ENCODE measurements at places on chromosomes 4 and X.

DNA sequence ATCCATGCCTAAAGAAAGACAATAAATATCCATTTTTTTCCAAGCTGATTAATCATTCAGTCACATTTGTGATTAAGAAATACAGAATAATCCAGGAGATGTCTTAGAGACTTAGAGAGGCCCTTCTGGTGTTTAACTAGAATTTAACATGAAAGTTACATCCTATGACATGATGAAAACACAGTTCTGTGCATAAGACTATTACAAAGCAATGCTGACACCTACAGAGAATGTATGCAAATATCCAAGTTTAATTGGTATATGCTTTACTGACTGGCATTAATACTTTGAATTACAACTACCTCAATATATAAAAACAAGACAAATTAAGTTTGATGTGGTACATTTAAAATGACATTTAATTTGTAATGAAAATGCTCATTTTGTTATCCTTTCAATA, 17.8 kb upstream of the TLL1 start:
- no peak for DNase-seq

GRCh38 chr4:184583738-184584502, 65.3 kb downstream of the CASP3 start:
- DNase-seq = no peak

- DNase-seq = no peak
Observed at GRCh38 chr4:105060628-105061027, 86.0 kb upstream of the TET2 start.

- no peak for DNase-seq
Observed at GRCh38 chr4:133151341-133151690, 2.2 kb downstream of the PCDH10 start.

DNA sequence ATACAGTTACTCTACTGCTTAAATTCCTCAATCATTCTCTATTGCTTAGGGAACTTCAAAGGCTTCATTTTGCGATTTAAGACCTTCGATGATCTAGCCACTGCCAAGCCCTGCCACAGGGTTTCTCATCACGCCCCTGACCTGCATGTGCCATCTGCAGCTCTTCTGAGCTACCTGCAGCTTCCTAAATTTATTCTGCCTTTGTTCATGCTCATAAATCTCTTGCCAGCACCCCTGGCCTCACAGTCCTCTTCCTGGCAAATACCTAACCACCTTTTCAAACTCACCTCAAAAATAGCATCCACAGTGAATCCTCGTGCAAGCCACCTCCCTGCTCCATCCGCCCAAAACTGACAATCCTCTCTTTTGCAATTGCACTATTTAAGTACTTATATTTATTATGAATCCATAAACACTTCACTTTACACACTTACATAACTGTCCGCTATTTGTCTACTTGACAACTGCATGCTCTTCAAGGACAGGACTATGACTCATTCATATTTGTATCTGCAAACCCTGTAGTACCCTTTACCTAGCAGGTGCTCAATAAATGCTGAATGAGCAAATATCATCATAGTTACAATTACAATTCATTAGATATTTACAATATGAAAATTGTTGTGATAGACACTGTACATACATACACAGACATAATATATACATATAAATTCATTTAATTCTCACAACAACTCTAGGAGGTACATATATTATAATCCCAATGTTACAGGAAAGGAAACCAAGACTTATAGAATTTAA, 280.0 kb upstream of the RASGEF1B start:
- DNase-seq = no peak

DNA sequence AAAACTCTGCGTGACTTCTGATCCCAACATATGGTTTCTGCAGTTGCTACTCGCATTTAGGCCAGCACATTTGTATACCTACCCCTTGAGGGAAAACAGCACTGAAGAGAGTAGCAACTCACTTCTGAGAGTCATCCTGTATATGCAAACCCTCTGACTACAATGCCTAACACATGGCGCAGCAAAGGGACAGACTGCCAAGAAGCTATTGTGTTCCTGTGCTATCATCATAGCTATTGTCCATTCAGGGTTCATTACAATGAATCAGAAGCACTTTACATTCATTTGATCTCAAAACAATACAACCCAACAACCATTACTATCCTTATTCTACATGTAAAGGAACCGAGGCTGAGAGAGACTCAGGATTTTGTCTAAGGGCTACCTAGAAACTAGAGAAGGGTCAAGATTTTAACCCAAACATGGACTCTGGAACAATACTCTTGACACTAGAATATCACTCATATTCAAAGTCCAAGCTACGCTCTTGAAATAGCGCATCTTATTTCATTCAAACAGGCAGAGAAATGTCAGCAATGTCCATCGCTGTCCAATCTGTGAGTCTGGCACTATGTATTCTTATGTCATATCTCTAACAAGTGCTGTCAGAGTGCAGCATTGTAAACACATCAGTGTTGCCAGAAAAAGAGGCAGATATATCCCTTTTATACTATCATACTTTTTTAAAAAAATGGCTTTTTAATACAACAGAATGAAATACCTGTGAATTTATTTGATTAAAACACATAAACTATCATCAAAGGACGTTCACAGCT, 173.6 kb downstream of the CORIN start:
- DNase-seq = no peak

- DNase-seq = no peak
Observed at GRCh38 chr4:183610033-183610432, 49.0 kb downstream of the RWDD4 start.

GRCh38 chr4:121255986-121256750, 92.0 kb upstream of the TNIP3 start:
- DNase-seq = no peak

DNA sequence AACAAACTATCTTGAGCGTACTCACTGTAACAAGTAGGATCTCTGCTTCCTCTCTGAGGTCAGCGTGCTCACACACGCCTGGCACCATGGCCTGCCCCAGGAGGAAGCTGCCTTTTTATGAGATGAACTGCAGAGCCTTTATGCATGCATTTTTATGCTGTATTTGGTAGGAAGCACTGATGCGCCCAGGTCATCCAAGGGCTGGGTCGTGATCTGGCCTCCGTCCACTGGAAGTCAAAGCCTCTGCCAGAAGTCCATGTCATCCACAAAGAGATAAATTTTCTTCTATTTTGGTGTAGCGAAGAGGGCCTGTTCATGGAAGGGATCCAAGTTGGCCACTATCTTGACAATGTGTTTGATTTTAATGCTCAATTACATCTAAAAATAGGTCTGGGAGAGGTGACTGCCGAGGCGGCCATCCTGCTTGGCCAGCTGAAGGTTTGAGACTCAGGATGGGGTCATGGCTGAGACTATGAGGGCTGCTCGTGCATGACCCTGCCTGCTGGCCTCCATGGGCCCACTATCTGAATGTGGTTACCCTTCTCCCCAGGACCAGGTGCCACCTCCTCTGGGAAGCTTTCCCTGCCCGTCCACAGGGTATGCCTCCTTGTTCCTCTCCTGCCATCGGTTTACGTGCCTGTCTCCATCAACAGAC, 50.3 kb downstream of the HTRA3 start:
- DNase-seq = no peak

- no peak for DNase-seq
Observed at GRCh38 chrX:64192673-64193072, 12.8 kb downstream of the AMER1 start.

- DNase-seq = no peak
Observed at GRCh38 chrX:153673428-153674218, at the start of gene PNCK. TSS of gene PNCK (minus strand) at chrX:153673813. CDS start at chrX:153673076, 737 bp downstream.

- no peak for DNase-seq
Observed at GRCh38 chrX:132393992-132394391, 94.8 kb downstream of the MBNL3 start.

- no peak for DNase-seq
Observed at GRCh38 chr4:121991968-121992367, 40.1 kb upstream of the TRPC3 start.

DNA sequence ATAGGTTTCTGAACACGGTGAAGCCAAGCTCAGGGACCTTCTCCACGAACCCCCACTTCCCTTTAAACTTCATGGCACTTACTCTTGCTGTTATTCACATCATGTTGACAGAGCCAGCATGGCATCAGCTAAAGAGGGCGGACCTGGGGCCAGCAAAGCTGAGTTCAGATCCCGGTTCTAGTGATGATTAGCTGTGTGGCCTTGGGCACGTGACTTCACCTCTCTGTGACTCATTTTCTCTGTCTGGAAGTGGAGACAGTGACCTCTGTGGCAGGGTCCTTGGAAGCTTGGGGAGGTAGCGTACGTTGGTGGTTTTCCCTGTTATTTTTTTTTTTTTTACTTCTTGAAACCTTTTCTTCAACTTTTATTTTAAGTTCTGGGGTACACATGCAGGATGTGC, 13.4 kb downstream of the EVC start:
- no peak for DNase-seq

- no peak for DNase-seq
Observed at GRCh38 chrX:153645921-153646488, 998 bp upstream of the DUSP9 start.

- no peak for DNase-seq
Observed at GRCh38 chr4:48129307-48130014, 4.6 kb downstream of the TXK start.

- no peak for DNase-seq
Observed at GRCh38 chr4:70749313-70749712, 27.5 kb downstream of the RUFY3 start.

GRCh38 chr4:174713181-174713580, 115.9 kb downstream of the GLRA3 start:
- no peak for DNase-seq

DNA sequence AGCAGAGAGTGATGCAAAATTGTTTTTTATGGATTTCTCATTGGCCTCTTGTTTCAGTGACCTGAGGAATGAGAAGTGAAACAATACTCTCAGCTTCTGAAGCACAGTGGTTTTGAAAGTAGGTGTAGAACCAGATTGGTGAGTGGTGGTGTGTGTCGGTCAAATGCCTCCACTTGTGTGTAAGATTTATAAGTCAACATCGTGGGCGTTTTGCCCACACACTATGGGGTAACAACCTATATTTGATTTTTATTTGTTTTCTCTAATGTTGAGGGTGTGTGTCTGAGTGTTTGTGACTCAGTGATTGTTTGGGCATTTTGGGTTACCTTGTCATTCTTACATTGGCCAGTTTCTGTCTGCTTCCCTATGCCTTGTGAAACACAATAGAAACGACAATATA, 23.3 kb downstream of the ADGRL3 start:
- DNase-seq = no peak

GRCh38 chr4:8010618-8011017, 71.0 kb upstream of the AFAP1 start:
- DNase-seq = no peak

GRCh38 chr4:79266136-79266535, 59.7 kb downstream of the NAA11 start:
- DNase-seq = no peak

DNA sequence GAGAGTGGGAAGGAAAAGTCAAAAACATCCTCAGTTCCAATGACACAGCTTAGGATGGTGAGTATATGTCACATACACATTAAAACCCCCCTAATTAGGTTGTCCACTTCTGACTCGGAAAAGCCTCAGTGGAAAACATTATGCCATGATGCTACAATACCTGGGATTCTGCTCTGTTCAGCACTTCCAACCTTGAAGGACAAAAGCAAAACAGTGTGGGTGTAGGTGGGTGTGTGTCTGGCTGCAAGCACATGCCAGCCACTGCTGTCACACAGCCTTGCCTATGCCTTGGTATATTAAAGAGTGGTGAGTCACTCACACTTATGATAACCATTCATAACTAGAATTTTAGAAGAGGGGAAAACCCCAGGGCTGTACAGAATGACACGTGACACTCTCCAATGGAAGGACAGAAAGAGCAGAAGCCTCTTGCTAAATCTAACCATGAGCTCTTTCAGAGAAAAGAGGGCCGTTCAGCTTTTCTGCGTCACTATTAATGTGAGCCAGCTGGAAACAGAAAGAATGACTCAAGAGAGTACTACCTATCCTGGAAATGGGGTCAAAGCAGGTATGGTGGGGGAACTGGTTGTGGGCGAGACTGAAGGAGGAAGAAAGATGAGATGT, 159.6 kb downstream of the TET2 start:
- DNase-seq = no peak
